ENCODE measurements at places on chromosomes 13 and 19. TPM values are rescaled to one million over a fixed set of nuclear protein-coding genes. Genes with fewer than 3 reads are reported as not detected.

- no peak for DNase-seq
These were observed 1539.4 kb downstream of the EFNB2 start for GRCh38 chr13:104996022-104996421.

- peak; percentile 75 for DNase-seq
These were observed at the start of gene UNC13A for GRCh38 chr19:17687857-17688784. Gene UNC13A (minus strand): TSS chr19:17688354. CDS start chr19:17688199, 155 bp downstream.

DNA sequence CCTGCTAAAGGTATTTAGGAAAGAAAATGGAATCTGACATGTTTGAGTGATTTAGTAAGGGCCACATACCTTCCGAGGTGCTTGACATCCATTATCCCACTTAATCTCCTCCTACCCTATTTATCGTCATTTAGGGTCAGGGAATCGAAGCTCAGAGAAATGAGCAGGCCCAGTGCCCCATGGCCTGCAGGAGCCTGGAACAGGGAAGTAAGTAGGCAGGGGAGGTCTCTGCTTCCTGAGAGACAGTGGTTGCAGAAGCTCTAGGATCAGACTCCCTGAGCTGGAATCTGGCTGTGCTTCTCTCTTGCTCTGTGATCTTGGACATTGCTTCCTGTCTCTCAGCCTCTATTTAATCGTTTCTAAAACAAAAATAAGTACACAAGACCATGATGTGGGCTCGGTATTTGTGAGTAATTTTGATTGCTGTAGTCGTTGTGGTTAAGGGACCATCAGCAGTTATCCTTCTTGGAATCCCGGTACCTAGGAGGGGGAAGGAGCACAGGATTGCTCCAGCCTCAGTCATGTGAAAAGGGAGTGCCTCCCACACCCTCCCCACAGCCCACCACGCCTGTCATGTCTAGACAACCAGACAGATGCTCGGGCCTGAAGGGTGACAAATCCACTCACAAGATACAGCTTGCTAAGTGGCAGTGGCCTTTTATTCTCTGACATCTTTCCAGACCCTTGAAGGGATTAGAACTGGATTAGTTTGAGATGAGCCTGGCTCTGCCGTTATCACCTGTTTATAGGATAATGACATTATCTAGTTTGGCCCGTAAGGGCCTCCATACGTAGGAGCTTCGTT is 169.2 kb upstream of the TSHZ3 start:
- no peak for DNase-seq

DNA sequence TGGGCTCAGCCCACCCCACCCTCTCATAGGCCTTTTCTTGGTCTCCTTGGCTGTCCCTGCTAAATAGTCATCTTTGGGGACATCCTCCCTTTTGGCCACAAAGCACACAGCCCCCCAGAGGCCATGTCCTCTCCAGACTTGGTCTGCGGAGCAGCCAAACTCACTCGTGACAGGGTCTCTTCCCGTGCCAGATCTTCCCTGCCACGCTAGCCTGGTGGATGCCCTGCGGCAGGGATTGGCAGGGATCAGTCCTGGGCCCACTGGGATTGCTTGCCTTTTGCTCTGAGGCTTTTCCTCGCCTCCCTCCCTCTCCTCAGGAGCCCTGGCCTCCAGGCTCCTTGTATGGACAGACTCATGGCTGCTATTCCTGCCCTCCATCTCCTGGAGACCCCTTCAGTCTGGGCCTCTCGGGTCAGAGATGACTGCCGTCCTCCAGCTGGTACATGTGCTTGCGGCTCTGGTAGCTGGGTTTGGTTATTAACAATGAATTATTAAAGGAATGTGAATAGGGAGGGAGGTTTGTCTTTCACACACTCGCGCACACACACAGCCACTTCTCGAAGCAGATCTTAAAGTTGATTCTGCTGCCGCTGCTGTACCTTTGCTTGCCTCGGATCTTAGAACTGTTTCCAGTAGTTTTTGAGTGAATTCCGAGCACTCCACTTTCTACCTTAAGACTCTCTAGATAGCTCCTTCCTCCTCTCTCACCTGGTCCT is 45.1 kb downstream of the NFIX start:
- DNase-seq = no peak

- DNase-seq = no peak
These were observed 7.6 kb upstream of the PRKD2 start for GRCh38 chr19:46724468-46724867.

Gene LILRA1
- total RNA-seq = not detected

Gene OR7A5
- total RNA-seq = not detected

Gene SHISA7
- total RNA-seq = not detected

All from activated CD4-positive, alpha-beta T cell treated with anti-CD3 and anti-CD28 coated beads for 36 hours (primary cell).